ENCODE measurements at places on chromosomes 5 and 9. TPM values are rescaled to one million over a fixed set of nuclear protein-coding genes. Genes with fewer than 3 reads are reported as not detected.

DNA sequence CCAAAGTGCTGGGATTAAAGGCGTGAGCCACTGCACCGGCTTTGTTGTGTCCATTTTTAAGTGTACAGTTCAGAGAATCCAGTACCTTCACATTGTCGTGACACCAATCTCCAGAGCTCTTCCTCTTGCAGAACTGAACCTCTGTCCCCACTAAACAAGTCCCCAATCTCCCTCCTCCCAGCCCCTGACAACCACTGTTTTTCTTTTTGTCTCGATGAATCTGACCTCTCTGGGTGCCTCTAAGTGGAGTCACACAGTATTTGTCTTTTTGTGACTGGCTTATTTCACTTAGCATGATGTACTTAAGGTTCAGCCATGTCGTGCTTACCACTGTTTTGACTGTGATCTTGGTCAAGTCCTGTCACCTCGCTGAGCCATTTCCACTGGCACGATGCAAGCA lies 1.6 kb downstream of the WDR38 start:
- no peak for DNase-seq

OR2S2 gene
- total RNA-seq: not detected

ZNF454 gene
- total RNA-seq: 0.72 TPM

GRCh38 chr9:23823986-23824829 lies 1.8 kb downstream of the ELAVL2 start:
- no peak for DNase-seq

DNA sequence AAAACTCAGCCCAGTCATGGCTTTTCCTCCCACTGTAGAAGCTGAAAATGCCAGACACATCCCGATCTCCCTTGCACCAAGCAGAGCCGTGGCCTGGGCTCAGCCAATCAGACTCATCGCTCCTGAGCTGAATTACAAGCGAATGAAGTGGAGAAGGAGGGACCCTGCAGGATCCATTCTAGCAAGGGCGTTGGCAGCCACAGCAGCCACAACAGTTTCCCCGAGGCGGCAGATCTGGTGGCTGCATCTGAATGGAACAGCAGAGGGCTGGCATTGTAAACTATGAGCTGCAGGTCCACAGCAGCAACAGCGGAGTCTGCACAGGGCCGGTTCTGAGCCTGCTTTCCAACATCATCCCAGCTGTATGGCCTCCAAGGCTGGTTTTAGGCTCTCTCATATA lies 23.8 kb downstream of the ALG2 start:
- DNase-seq: no peak

DNA sequence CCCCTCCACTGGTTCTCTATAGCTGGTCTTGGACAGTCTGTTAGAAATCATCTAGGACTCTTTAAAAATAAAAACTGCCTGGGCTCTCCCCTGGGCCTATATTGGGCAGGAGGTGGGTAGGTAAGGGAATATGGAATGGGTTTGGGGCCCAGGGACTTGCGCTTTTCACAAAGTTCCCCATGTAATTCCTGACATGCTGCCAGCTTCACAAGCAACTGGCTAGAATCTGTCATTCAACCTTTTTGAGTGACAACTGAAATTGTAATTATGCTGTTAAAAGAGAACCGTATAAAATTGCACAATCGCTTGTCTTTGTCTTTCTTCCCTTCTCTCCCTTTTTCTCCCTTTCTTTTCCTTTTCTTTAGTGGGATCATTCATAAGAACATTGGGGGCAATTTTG lies 603.1 kb downstream of the EBF1 start:
- no peak for DNase-seq

DNA sequence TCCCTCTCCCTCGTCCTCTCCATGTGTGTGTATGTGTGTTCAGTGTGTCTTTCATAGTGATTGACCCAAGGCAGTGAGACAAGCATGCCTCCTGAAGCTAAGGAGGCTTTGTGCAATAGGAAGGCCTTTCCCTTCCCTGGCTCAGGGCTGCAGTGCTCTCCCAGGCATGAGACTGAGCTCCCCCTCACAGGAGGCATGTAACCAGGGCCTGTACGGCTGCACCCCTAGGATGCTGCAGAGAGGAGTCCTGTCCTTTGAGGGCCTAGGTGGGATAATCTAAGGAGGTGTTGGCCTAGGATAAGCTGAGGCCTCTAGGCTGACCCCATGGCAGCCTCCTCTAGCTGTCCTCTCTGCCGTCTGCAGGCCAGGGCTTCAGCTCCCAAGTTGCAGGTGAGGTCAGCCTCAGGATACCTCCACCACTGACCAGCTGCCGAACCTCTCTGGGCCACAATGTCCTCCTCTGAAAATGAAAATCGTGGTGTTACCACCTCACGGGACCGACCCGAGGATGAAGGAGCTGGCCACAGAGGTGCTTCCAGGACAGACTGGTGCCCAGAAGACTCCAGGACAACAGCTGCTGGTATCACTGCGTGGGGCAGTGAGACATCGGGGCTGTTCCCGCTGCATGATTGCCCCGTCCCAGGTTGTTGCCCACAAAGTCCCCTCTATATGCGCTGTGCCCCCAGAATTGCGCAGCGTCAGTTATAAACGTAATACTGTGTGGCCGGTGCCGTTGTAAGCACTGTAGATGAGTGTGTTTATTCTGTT lies 129.6 kb downstream of the BARX1 start:
- DNase-seq: no peak

DNA sequence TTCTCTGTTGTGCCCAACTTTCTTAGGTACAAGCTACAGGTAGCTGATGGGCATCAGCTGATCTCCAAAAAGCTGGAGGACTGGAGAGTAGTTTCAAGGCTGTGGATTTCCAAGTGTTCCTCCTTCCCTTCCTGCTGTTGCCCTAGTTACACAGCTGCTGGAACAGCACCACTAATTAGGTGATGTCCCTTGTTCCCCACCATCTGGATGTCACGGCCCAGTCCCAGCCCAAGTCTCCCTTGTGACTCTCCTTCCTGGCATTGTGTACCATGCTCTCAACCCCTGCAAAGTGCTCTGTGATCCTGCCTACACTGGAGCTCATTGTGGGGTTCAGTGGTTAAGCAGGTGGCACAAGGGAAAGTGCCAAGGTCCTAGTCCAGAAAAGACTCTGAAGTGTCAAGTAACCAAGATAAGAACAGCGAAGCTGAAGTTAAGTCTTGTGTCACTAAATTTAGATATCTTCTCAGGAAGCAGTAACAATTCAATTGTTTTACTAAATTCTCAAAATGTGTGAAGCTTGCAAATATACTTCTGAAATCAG lies 604.5 kb downstream of the ISL1 start:
- DNase-seq: no peak

ZNF354C gene
- total RNA-seq: not detected

- peak; percentile 34 for DNase-seq
Observed at GRCh38 chr5:166074582-166075481, 2216.6 kb upstream of the WWC1 start.

- no peak for DNase-seq
Observed at GRCh38 chr5:74801941-74802340, 34.9 kb downstream of the NSA2 start.

- DNase-seq: peak; percentile 36
Observed at GRCh38 chr9:87267251-87268070, 230.2 kb upstream of the DAPK1 start.

PCDHAC1 gene
- 1.1 TPM for total RNA-seq

DNA sequence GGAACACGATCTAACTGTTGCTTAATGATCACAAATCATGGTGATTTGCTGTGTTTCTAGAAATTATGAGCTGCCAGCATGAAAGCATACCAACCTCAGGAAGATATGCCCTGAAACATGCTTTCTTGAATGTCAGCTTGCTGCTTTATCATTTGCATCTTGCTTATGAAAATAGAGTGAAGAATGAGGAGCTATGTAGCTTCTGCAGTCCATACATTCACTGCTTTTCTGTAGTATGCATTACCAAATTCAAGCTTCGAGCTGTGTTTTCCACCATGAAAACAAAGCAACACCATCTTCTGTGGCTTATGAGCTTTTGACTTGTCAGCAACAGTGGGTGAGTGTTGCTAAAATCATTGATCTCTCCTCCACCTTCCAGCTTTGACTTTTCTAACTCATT lies 16.5 kb downstream of the F2RL2 start:
- DNase-seq: no peak

DNA sequence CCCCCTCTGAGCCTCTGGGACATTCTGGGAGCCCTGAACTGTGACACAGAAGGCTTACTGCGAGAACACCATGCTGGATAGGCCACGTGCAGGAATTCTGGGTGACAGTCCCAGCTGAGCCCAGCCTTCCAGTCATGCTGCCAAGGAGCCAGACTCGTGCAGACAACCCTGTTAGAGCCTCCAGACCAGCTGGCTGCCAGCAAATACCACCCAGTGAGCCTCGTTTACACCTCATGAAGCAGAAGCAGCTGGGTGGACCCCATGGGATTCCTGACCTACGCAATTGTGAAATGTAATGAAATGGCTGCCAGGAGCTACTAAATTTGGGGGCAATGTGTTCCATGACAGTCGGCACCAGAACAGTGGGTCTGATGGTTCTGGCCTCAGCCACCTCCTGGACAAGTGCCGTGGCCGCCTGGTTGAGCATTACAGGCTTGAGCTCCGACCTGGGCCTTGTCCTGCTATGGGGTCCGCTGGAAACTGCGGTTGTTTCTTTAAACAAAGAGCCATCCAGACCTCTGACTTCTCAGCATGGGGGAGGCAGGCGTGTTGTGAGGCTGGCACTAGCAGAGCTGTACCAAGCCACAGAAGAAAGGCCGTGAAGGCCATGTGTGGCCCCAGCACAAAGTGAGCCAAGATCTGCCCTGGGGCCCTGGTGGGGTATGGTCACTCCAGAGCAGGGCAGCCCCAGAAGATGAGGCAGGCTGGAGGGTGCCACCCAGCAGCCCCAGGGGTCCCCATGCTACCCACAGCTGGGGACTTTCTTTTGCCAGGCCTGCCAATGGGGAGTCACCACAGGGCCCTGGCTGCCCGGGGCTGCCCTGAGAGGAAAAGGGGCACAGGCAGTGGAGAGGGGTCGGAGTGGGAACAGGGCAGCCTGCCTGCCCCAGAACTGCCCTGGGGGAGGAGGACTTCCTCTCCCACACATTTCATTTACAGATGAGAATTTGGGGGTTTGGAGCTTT lies 19.3 kb upstream of the RXRA start:
- no peak for DNase-seq

DNA sequence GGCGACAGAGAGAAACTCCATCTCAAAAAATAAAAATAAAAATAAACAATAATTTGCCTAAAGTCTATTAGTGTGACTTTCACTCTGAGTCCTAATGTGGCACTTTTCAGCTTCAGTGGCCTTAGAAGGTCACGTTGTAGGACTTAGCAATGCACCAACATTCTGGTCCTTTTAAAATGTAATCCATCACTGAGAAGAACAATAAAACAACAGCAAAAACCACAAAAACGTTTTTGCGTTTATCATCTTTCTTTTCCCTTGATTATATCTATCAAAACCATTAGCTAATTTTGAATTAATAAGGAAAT lies 190.1 kb upstream of the ZNF608 start:
- DNase-seq: no peak

MYMK gene
- total RNA-seq: not detected

SLC45A2 gene
- total RNA-seq: not detected

TJP2 gene
- total RNA-seq: 8.2 TPM

GRCh38 chr9:89779405-89780203 lies 174.8 kb downstream of the GADD45G start:
- DNase-seq: no peak

KCTD16 gene
- 0.21 TPM for total RNA-seq

ARL14EPL gene
- total RNA-seq: not detected

GRCh38 chr5:176851871-176852658 lies 41.7 kb downstream of the UNC5A start:
- no peak for DNase-seq

DNA sequence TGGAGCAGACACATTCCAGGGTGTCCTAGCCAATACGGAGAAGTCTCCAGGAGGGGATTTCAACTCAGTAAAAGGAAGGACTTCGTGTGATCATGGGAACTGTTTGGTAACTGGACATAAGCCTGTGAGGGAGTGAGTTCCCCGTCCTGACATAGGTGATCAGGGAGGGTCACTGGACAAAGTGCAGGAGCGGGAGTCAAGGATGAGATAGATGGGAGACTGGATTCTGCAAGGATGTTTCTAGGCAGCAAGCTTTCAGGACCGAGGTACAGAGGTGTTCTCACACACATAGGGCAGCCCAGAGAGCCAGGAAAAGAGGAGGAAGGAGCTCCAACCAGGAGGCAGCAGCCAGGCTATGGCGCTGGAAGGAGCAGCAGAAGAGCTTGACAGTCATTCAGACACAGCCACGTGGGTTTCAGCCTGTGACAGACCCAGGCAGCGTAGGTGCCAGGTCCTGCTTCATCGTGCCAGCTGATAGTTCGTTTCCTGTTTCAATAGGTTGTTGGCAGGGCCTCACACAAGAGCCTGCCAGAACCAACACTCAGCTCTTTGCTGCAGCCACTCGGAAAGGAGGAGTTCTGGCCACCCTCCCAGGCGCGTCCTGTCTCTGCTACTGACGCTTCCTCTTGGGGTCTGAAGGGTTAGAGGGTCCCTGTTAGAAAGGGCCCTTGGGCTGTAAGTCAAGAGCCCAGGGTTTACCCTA lies 84.1 kb downstream of the AMBP start:
- DNase-seq: peak; percentile 15

DNA sequence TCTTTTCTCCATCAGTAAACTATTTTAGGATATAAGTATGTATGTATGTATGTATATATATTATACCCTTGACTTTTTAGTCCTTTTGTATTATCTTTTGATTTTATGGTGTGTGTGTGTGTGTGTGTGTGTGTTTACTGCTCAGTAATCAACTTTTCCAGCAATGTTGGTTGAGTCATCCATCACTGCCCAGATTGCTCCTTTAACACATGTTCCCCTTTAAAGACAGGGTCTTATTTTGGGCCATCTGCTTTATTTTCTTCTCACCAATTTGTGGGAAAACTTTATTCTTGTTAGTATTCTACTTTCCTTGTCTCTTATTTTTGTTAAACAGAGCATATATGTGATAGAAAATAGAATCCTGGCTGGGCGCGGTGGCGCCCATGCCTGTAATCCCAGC lies 28.1 kb downstream of the ANKRD33B start:
- DNase-seq: no peak

PCDHGA12 gene
- 0.14 TPM for total RNA-seq

- DNase-seq: peak; percentile 44
Observed at GRCh38 chr5:115246361-115246991, 16.2 kb downstream of the PGGT1B start.

CCDC180 gene
- 0.14 TPM for total RNA-seq
